ENCODE measurements at places on chromosomes 16 and 17.
A peak's percentile ranks its signal among the peaks of the same experiment; 100 is the strongest.

- DNase-seq, result no peak
Measured at GRCh38 chr17:77089124-77089490, 51.7 kb upstream of the SEC14L1 start.

- DNase-seq, result no peak
Measured at GRCh38 chr16:11138769-11139325, 117.2 kb downstream of the SOCS1 start.

GRCh38 chr16:56282451-56282850 lies 91.2 kb downstream of the GNAO1 start:
- no peak for DNase-seq

- DNase-seq, result no peak
Measured at GRCh38 chr17:50093807-50094206, 1.3 kb upstream of the PDK2 start.

GRCh38 chr16:29804020-29804419 lies 2.3 kb upstream of the MAZ start:
- peak; percentile 48 for DNase-seq

DNA sequence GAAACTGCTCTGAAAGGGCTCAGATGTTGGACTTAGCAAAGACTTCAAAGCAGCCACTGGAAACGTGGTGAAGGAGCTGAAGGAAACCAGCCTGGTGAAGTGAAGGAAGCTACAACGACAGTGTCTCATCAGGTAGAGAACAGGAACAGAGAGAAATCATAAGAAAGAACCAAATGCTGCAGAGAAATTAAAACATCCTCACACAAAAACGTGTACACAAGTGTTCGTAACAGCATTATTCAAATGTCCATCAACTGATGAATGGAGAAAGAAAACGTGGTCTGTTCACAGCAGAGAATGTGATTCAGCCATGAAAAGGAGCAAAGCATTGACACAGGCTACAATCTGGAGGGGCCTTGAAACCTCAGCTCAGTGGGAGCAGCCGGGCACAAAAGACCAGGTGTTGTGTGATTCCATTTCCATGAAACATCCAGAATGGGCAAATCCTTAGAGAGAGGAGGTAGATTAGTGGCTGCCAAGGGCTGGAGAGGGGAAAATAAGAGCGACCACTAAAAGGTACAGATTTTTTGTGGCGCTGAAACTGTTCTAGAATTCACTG lies 26.9 kb downstream of the IFT140 start:
- DNase-seq, result no peak

GRCh38 chr16:65222049-65222448 lies 100.2 kb upstream of the CDH11 start:
- no peak for DNase-seq

DNA sequence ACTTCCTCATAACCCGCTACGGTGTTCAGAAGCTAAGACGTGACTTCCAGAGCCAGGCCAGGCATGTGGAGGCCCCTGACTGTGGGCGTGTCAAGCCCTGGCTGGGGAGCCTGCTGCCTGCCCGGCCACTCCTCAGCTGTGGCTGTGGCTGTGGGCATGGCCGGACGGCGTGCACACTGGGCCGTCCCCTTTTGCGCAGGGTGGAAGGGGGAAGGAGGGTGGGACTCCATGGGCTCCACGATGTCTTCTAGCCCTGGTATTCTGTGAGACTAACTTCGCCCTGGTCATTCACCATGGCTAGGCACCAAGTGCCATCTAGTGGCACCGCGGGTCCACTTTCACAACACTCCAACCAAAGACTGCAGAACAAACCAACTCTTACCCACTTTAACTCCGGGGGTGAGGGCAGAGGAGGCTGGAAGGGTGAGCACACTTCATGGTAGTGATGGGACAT lies 67.9 kb downstream of the N4BP1 start:
- peak; percentile 73 for DNase-seq

- DNase-seq, result peak; percentile 26
Measured at GRCh38 chr17:18933102-18934058, 18.6 kb upstream of the SLC5A10 start.

- no peak for DNase-seq
Measured at GRCh38 chr17:73851091-73851490, 206.8 kb upstream of the SDK2 start.

GRCh38 chr16:76535-77272 lies 1.3 kb upstream of the MPG start:
- no peak for DNase-seq

GRCh38 chr16:47779201-47780016 lies 318.3 kb downstream of the PHKB start:
- DNase-seq, result no peak

DNA sequence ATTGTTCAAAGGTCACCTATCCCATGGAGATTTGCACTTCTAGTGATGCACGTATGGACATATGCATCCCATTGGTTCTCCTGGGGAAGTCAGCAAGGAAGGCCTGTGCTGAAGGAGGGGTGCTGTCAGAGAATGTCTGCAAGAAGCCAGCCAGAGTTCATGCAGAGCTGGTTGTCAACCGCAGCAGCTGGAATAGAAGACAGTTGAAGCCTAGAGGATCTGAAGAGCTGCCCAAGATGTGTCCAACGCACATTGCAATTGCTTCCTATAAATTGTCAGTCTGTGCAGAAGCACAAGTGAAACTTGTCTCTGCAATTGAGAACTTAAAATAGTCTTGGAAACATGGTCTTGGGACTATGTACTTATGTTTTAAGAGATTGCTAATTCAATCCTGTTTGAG lies 82.1 kb upstream of the CNTNAP4 start:
- DNase-seq, result no peak

GRCh38 chr17:39709319-39709997 lies 9.6 kb downstream of the ERBB2 start:
- DNase-seq, result no peak

DNA sequence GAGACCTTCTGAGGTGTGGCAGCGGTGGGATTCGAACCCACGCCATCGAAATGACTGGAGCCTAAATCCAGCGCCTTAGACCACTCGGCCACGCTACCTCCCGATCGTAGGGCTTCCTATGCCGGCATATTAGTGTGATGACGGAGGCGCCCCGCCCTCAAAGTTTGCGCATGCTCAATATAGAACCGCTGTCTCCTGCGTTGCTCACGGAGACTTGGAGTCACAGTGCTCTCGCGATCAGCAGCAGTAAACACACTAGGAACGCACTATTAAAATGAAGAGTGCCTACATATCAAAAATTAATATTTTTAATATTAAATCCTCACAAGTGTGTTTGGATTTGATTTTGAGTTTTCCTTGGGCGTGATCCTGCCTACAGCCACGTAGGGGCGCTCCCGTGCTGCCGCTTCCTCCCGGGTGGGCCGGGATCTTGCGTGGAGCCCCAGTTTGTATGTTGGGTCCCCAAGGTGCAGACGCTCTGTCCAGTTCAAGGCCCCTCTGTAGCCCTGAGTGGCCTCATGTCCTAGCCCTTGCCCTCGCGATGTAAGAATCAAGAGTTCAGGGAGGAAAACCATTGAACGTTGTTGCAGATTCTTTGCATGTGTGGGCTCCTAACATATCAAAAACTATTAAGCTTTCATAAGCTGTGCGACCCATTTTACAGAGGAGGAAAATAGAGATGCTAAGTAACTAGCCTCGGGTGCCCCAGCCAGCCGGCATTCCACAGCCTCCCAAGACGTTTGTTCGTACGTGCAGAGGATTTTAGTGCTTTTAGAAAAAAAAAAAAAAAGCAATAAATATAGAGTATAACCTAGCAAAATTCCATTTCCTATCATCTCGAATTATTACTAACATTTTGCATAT lies 10.2 kb upstream of the EEF2K start:
- peak; percentile 87 for DNase-seq
